Fibroblast of skin of left biceps (primary cell): ENCODE measurements at places on chromosomes 11 and 22.

DNA sequence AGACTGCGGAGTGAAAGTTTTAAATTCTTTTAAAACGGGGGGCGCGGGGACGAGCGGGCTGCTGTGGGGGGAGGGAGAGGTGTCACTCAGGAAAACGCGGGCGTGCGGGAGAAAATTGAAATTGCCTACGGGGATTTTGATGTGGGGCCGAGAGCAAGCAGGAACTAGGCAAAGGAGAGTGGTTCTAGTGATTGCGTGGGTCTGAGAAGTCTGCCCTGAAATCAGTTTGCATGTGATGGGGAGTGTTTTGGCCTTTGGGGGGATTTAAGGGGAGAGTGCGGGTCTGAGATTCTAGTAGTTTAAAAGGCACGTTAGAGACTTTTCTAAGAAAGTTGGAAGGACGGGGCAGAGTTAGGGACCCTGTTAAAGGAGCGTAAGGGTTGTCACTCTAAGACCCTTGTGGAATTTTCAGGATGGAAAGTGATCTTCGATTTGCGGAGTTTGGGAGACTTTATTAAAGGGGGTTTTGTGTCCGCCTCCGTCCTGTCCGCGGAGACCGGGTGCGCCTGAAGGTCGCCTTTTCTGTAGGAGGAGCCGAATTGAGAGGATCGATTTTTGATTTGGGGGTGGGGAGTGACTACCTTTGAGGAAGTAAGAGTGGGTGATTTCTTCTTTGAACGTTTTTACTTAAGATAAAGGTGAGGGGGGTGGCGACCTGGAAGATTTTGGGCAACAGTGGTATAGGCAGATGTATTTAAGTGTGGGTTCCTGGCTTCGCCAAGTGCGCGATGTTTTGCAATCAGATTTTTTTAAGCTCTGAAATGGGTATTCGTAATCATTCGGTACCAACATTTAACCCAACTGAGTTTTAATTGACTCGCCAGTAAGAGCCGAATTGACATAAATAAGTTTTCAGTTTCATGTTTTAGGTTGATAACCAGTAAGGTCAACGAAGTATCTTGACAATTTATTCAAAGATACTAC, 1.1 kb downstream of the EED start:
- no peak for DNase-seq

GRCh38 chr22:43510281-43511070, 98.7 kb downstream of the MPPED1 start:
- DNase-seq = no peak

GRCh38 chr22:49933236-49934159, 15.1 kb downstream of the CRELD2 start:
- DNase-seq = no peak

- no peak for DNase-seq
Measured at GRCh38 chr11:65699306-65699705, 12.7 kb upstream of the KAT5 start.

DNA sequence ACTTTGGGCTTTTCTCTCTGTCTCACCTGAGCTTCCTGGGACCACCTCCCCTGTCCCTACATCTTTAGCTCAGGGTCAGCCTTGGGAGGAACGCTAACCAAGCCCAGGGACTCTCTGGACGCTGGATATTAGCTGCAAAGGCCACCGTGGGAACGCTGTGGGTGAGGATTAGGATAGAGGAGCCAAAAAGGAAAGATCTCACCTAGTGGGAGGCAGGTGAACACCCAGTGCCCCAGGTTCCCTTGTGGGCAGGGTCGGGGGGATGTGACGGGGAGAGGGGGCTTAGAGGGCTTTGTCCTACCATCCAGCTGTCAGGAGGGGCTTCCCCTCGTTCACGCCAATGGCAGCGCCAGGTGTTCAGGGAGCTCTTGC, 50.2 kb downstream of the LINC01488 start:
- no peak for DNase-seq

DNA sequence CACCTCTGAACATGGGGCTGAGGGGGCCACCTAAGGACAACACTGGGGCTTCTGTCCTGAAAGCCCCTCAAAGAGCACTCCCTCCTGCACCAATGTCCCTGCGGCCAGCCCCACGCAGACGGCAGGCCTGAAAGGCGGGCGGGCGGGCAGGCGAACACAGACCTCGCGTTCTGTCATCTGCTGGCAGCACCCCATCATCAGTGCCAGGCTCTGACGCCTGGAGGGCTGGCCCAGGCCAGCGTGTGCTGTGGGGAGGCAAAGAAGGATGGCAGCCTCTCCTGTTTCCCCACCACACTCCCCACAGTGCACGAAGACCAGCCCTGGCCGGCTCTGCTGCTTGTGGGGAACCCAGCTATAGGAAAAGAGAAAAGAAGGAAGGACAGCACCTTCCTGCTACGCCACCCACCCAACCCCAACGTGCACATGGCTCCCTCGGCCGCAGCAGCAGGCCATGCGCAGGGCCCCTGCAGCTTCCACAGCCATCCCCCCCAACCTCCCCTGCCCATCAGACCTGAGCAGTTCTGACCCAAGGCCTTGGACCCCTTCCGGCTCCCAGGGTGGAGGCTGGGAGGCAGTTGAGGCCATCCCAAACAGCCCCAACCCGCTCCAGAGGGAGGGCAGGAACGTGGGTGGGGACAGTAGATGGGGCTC, 3.5 kb downstream of the SBF1 start:
- DNase-seq = no peak

DNA sequence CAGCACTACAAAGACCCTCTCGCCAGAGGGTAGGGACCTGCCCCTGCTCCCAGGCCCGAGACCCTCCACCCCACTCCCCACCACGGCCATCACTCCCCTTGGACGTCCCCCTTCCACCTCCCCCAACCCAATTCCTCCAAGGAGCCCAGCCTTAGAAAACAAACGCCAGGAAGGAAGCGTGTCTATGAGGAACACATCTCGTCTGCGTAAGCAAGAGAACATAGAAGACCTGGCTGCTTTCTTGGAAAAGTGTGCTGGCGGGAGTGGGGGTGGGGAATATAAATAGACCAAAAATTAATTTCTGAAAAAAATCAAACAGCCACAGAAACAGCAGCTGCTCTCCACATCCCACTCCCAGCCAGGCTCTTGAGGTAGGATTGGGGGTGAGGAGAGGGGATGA, 23.9 kb upstream of the IGSF9B start:
- DNase-seq = no peak

GRCh38 chr11:126319374-126319740, 15.5 kb downstream of the DCPS start:
- DNase-seq = no peak

DNA sequence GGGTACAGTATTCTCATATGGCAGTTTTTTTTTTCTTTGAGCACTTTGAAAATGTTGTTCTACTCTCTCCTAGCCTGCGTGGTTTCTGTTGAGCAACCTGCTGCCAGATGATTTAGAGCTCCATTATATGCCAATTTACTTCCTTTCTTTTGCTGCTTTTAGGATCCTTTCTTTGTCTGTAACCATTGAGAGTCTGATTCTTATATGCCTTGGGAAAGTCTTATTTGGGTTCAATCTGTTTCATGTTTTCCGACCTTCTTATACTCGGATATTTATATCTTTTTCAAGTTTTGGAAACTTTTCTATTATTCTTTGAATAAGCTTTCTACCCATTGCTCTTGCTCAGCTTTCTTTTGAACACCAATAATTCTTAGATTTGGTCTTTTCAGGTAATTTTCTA, 138.1 kb upstream of the RAG2 start:
- no peak for DNase-seq

DNA sequence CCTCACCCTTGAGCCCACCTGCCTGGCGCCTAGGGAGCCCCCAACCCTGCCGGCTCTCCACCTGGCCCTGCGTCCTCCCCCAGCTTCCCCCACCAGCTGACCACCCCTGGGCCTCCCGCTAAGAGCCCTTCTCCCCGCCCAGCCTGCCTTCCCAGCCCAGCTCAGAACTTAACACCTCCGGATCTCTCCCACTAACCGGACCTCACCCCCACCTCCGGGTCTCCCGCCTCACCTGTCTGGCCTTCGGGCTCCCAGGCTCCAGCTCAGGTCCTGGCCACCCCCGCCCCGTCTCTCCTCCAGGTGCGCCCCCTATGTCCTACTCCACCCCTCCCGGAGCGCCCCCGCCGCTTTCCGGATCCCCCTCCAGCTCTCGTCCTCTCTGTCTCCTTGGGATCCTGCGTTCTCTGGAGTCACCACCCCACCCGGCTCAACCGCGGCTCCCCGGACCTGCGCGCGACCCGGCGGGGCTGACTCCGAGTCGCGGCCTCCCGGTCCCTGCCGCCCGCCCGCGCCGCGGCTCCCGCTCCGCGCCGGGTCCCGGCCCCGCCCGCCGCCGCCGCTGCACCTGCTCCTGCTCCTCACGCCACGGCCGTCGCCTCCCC, at the start of gene KCNJ11:
TSS of gene KCNJ11 (minus strand) at position 51 of the 602 bp plus-strand sequence. CDS start 568 bp downstream, outside the sequence.
- no peak for DNase-seq
